CD4-positive, alpha-beta T cell (primary cell): ENCODE measurements at places on chromosomes 16 and 17.
A peak's percentile ranks its signal among the peaks of the same experiment; 100 is the strongest.

DNA sequence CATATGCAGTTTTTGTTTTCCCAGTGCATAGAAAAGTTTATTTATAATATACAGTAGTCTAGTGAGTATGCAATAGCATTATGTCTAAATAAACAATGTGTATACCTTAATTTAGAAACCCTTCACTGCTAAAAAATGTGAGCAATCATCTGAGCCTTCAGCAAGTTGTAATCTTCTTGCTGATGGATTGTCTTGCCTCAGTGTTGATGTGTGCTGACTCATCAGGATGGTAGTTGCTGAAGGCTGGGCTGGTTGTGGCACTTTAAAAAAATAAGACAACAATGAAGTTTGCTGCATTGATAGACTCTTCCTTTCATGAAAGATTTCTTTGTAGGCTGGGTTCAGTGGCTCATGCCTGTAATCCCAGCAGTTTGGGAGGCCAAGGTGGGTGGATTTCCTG, 13.9 kb upstream of the CAPNS2 start:
- DNase-seq = no peak

DNA sequence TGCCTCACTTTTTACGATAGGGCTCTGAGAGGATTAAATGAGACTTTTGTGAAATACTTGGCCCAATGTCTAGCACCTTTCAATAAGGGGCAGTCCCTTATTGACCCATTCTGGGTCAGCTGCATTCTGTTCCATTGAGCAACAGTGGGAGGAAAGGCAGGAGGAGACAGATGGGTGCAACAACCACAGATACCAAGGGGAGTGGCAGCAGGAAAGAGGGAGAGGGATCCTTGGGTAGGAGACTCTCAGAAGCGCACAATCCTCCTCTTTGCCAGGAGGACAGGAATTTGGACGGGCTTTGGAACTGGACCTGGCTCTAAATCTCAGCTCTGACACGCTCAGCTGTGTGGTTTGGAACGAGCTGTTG, 3.5 kb downstream of the PIPOX start:
- DNase-seq = no peak

DNA sequence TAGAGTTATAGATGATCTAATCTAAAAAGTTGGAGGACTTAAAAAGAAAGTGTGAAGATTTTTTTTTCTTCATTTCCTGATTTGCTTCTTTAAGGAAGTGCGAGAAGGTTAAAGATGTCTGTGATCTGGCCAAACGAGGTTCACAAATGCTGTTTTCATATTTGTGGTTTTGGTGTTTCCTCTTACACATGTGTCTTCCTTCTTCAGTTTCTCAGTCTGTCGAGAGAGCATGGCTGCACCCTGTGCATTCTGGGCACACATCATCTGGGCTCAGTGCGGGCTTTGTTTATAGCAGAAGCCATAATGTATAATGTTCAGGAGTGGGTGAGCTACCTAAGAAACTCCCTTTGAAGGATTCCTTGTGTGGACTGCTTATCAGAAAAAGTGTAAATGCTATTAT, 260.4 kb upstream of the TBX2 start:
- peak; percentile 58 for DNase-seq

DNA sequence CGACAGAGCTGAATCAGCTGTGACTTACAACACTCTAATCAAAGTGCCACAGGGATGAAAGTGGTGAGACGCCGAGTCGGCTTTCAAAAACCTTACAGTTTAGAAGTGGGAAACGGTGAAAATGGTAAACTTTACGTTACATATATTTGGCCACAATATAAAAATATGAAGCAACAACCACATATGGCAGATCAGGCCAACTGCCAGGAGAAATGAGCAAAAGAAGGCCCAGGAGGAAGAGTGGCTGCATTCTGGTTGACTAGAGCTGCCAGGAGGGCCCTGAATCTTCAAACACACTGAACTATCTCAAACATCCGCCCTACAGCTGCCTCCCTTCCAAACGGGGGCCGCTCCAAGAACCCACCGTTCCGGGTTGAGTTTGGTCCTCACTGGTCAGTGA, 56.3 kb downstream of the MRM3 start:
- DNase-seq = no peak

DNA sequence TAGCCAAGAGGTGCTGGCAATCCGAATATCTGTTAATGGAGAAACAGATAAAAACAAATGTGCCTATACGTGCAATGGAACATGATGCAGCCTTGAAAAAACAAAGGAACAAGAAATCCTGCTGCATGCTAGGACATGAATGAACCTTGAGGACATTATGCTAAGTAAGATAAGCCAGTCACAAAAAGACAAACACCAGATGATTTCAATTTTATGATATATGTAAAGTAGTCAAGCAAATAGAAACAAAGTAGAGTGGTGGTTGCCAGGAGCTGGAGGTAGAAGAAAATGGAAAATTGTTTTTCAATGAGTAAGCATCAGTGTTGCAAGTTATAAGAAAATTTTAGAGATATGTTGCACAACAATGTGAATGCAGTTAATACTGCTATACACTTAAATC, 409.7 kb upstream of the CDH8 start:
- DNase-seq = no peak

- no peak for DNase-seq
Measured at GRCh38 chr16:5541356-5541755, 443.8 kb upstream of the EEF2KMT start.

DNA sequence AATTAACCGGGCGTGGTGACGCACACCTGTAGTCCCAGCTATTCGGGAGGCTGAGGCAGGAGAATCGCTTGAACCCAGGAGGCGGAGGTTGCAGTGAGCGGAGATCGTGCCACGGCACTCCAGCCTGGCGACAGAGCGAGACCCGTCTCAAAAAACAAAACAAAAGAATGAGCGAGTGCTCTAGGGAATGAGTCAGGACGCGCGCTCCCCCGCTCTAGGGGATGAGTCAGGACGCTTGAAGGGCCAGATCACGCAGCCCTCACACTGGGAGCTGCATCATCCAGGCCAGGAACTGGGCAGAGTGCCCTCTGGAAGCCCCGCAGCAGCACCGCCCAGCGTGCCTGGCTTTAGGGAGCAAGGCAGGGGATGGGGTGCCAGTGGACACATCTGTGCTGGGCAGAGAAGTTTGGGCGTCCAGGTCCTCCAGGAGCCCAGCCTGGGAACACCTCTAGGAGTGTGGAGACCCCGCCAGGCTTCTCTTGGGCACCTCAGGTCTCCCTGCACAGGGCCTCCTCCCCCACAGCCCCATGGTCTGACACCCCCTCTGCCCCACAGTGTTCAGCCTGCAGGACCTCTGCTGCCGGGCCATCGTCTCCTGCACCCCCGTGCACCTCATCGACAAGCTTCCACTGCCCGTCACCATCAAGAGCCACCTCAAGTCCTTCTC, 3.9 kb upstream of the WFIKKN1 start:
- DNase-seq = no peak

- no peak for DNase-seq
Measured at GRCh38 chr17:49338883-49339282, 23.2 kb downstream of the ZNF652 start.

DNA sequence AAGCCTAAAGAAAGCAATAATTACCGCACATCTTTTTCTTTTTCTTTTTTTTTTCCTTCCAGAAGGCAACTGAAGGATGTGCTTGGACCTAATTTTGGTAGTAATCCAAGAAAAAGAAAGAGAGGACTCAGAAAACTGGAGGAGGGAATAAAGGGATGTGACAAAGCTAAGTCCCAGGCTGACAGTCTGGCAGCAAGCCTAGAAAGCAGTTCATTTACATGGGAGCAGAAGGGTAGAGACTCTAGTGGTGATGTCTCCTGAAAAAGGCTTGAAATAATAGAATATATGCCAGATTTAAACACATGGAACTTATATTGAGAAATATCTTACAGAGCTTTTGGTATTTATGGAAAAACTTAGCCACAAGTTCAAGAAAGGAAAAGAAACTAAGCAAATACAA, 101.0 kb upstream of the SHISA6 start:
- DNase-seq = no peak

GRCh38 chr16:66539623-66540469, 10.1 kb downstream of the TK2 start:
- no peak for DNase-seq

GRCh38 chr16:48564544-48565444, 45.2 kb downstream of the N4BP1 start:
- no peak for DNase-seq

- DNase-seq = no peak
Measured at GRCh38 chr17:6779411-6779810, 3.4 kb downstream of the FBXO39 start.

DNA sequence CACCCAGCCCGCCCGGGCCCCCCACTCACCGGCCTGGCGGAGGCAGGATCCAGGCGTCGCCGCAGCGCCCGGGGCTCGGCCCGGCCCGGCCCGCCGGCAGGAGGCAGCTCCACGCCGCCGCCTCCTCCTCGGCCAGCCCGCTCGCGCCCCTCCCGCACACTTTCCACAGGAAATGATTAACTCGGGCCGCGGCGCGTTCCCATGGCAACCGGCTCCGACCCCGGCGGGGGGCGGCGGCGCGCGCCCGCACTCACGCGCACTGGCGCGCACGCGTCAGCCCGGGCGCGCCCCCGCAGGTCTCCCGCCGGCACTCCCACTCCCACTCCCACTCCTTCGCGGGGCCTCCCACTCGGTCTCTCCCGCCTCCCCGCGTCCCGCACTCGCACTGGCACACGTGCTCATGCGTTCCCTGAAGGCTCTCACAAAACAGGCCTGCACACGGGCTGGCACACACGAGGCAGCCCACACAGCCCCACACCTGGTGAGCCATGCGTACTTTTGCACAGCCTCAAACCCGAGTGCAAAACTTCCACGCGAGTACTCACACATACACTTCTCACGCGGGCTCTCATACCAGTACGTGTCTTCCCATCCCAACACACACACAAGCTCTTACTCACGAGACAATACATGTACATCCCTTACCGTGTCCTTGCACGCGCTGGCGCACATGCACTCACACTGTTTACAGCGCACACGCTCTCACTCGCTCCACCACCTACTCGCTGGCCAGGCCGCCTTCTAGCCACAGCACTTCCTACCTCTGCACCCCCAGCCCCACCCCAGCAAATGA, at the start of gene KIFC3:
KIFC3 (minus strand) TSS at position 151 of the 793 bp plus-strand sequence. CDS start 4,248 bp downstream, outside the sequence.
- peak; percentile 80 for DNase-seq

DNA sequence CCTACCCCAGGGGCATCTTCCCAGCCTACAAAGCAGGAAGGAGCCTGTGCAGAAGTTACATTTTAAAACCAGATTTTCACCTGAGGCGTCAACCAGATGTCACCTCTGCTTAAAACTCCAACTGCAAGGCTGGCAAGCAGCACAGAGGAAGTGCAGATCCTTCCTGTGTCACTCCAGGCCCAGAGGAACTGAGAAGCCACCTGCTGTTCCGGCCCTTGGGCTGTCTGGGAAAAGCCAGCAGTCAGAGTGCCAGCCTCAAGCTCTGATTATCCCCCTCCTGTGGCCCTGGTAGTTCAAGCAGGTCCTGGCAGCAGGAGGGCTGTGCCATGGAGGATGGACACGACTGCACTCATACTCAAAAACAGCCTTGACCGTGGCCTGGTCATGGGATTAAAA, 10.2 kb downstream of the POLR2C start:
- DNase-seq = no peak

- no peak for DNase-seq
Measured at GRCh38 chr17:4897198-4897687, 2.1 kb upstream of the C17orf107 start.

- DNase-seq = no peak
Measured at GRCh38 chr16:17691106-17691898, 220.5 kb upstream of the XYLT1 start.

- DNase-seq = no peak
Measured at GRCh38 chr16:50442221-50442620, 73.4 kb upstream of the BRD7 start.

GRCh38 chr17:3529817-3530741, 27.5 kb downstream of the TRPV3 start:
- no peak for DNase-seq
